ENCODE measurements at places on chromosomes 11 and 22.
A peak's percentile ranks its signal among the peaks of the same experiment; 100 is the strongest.

DNA sequence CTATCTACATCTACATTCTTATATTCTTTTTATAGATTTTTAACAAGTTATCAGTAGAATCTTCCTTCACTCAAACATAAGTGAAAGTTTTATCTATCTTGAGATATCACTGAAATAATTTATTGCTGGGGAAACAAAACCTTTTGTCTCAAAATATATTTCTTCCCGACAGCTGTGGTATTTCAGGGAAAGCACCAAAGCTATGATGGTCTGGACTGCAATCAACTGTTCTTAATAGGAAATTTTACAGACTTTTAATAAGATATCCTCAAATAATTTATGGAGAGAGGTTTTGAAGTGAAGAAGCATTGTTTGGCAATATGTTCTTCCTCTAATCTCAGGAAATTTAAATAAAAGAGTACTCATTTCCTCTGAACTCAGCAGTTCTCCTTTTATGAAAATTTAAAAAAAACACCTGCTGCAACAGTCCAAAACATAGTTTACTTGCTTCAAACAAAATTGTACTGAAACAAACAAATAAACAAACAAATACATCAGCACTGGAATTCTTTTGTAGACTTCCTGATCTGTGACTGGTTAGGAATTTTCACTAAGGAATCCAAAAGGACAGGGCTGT lies 33.9 kb upstream of the EIF3M start:
- no peak for DNase-seq

- no peak for DNase-seq
Observed at GRCh38 chr11:126334659-126335462, 20.6 kb upstream of the ST3GAL4 start.

DNA sequence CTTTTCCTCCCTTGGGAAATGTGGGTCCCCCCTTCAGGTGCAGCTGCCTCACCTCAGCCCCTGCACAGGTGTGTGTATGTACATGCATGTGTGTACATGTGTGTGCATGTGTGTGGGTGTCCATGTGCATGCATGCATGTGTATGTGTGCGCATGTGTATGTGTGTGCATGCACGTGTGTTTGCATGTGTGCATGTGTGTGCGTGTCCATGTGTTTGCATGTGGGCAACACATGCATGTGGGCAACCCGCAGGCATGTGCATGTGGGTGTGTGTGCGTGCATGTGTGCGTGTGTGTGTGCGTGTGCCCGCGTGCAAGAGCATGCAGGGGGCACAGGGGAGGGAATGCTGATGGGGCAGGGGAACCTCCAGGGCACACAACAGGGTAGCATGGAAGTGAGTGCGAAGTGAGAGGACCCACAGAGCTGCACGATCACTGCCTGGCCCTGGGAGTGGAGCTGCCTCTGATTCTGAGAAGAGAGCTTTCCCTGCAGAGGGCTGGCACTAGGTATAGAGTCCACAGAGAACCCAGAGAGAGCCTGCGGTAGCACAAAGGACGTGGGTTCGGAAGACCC lies 14.6 kb upstream of the BAIAP2L2 start:
- no peak for DNase-seq

GRCh38 chr11:33959855-33960400 lies 68.1 kb upstream of the LMO2 start:
- no peak for DNase-seq

DNA sequence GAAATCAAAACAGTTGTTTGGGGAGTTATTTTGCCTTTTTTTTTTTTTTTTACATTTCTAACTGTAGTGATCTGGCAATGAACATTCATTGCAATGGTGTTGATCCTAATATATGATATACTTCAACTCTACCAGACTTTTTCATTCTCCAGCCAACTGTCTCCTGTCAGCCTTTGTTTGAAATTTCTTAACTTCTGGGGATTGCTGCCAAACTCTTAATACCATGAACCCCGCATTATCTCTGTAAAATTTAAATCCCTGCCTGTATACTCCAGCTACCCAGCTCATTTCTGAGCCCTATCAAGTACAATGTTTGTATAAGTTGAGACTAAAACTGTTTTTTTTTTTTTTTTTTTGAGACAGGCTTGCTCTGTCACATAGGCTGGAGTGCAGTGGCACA lies 280.7 kb downstream of the TTC28 start:
- no peak for DNase-seq

- no peak for DNase-seq
Observed at GRCh38 chr22:30830907-30831306, 136.2 kb downstream of the OSBP2 start.

- peak; percentile 87 for DNase-seq
Observed at GRCh38 chr11:83521647-83522596, 235.8 kb upstream of the CCDC90B start.

GRCh38 chr11:61193596-61193995 lies 9.7 kb upstream of the PGA3 start:
- no peak for DNase-seq

DNA sequence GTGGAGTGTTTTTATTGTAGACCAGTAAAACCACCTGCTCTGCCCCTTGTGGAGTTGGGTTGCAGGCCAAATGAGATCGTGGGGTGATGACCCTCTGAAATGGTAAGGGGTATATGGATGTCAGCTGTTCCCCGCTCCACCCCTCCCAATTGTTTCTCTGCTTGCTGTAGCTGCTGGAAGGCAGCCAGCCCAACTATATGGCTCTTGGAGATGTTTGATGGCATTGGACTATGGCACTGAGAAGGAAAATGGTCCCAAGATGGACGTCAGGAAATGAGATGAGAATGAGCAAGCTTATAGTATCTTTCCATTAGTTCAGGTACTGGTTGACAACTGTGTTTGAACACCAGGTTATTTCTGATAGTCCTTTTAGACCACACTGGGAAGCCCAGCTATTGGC lies 94.8 kb upstream of the SORL1-AS1 start:
- no peak for DNase-seq

GRCh38 chr11:127369356-127369755 lies 368.8 kb upstream of the KIRREL3 start:
- no peak for DNase-seq

GRCh38 chr11:72751116-72752087 lies 806 bp downstream of the ARAP1 start:
- peak; percentile 81 for DNase-seq

DNA sequence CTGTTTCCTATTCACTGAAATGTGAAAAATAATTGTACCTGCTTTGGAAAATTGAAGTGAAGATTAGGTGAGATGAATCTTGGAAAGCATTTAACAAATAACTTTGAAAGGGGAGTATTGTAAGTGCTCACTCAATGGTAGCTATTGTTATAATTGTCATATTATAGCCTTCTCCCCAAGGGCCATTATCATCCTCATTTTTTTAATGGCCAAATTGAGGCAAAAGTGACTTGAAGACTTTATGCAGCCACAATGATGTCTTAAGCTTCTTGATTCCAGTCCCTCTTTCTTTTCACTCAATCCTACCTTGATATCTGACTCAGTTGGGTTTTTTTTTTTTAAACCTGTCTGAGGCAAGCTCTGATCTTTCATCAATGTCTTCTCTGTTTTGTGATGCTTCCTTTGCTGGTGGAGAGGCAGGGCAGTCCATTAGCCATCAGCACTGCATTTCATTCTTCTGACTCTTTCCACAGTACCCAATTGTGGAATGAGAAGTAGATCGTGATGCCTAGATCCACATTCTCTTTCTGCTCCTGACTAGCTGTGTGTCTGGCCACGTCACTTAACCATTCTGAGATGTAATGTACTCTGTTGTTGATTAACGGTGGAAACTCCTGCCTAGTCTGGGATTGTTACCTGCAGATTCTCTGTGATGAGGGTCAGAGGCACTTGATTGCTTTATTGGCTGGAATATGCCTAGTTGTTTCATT lies 101.4 kb downstream of the DBX1 start:
- no peak for DNase-seq

- DNase-seq: no peak
Observed at GRCh38 chr11:57432714-57433163, 5.8 kb upstream of the SLC43A3 start.

GRCh38 chr11:66328302-66329144 lies 7.7 kb downstream of the RIN1 start:
- DNase-seq: no peak

- DNase-seq: no peak
Observed at GRCh38 chr11:61477126-61477525, 31.4 kb upstream of the LRRC10B start.

GRCh38 chr11:27462543-27462942 lies 10.0 kb downstream of the LGR4 start:
- no peak for DNase-seq

GRCh38 chr11:112617977-112618826 lies 343.0 kb upstream of the NCAM1 start:
- no peak for DNase-seq

DNA sequence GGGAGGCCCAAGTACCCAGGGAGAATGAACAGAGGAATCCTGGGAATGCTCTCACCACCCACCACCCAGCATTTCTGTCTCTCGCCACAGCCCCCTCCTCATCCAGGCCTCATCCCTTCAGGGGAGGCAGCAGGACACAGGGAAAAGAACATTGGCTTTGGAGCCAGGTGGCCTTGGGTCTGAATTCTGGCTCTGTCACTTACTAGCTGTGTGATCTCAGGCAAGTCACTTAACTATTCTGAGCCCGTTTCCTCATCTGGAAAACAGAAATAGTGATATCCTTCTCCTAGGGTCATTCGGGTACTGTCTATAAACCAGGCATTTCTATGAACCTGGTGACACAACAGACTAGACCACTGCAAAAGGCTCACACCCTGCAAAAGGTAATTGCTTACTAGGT lies 22.1 kb downstream of the CHRDL2 start:
- DNase-seq: no peak

GRCh38 chr22:49576241-49577141 lies 251.2 kb downstream of the BRD1 start:
- no peak for DNase-seq

- no peak for DNase-seq
Observed at GRCh38 chr11:37929100-37929653, 1331.1 kb upstream of the RAG2 start.

DNA sequence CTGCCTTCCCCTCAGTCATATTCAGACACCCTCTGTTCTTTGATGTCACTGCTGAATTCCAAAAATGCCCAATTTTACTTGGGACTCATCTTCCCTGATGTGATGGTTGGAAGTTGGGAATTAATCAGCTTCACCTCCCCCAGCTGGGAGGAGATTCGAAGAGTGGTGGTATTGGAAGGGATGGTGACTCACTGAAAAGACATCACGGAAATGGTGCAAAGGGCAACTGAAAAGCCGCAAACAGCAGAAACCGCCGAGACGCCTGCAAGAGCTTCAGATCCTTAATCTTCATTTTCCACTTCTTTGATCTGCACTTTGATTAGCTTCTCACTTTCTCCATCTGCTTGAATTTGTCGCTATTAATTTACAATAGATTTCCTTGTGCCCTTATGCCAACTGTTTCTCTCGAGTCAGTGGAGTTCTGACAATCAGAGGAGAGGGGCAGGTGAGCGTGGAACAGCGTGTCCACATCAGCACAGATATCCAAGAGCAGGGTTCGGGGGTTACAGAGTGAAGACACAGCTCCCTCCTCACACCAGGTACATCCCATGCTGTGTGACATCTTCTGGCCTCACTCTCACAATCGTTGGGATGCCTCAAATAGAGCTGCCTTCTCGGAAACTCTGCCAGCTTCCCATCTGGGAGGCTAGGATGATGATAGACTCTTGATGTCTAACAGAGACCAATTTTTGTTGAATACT lies 325.4 kb downstream of the BRD1 start:
- no peak for DNase-seq

DNA sequence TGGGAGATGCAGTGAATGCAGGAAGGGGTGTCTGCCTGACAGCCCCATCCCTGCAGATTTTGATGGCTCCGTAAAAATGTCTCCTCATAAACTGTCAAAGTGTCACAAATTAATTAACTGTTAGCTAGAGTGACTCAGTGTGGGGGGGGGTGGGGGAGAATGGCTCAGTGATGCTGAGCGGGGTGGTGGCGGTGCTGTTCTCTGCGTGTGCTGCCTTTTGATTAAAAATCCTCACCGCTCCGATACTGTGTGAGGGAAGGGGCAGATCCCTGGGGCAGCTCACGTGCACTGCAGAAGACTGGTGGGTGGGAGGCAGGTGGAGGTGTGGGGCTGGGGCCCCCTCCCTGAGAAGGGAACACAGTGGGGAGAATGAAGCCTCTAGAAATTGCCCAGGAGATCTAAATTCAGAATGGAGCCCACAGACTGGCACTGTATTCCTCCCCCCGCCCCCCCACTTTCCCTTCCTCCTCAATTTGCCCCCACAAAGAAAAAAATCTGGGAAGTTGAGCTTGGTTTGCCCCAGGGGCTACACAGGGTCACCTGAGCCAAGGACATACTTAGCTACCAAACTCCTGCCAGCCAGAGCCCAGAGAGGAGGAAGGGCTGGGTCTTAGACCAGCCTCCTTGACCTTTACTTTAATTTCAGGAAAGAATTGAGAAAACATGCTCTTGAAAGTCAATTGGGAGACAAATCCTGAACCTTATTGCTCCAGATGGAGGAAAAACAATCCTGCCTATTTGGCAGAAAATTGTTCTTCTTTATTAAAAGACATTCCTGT lies 39.8 kb downstream of the DRD2 start:
- DNase-seq: no peak

DNA sequence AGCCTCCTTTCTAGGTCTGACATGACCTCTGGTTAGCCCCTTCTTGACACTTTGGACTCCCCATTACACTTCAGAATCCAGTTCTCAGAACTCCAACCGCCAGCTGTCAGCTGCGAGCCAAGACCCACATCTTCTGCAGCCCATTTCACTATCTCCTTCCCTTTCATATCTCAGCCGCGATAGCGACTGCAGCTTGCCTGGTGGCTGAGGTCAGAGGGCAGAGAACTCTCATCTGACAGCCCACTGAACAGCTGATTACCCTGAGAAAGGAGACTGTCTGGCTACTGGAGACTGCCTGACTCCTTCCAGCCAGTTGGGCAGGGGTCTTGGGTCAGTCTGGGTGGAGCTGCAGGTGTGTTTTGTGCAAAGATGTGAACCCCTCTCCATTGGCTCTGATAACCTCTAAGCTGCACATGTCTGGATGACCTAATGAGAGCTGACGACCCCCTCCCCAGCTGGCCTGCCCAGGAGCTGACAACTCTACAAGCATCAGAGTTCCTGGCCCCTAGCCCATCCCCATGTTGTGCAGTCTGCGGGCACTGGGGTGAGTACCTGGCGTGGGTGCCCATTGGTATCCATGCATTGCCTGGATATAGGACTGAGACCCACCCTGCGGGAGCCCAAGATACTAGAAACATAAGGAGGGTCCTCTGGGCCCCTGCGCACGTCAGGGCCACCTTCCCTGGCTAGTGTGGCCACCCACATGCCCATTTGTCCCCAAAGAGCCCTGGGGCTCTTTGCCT lies 1.1 kb downstream of the CHRM1 start:
- no peak for DNase-seq

GRCh38 chr11:9831122-9831521 lies 167.2 kb downstream of the SWAP70 start:
- DNase-seq: no peak

- no peak for DNase-seq
Observed at GRCh38 chr11:119185981-119186634, 833 bp downstream of the NHERF4 start.

- no peak for DNase-seq
Observed at GRCh38 chr11:1087961-1088926, 13.6 kb downstream of the MUC2 start.

- no peak for DNase-seq
Observed at GRCh38 chr22:22928666-22929380, 41.2 kb downstream of the IGLL5 start.

- DNase-seq: no peak
Observed at GRCh38 chr11:6353367-6353987, 33.2 kb upstream of the CAVIN3 start.

- DNase-seq: no peak
Observed at GRCh38 chr11:120563703-120564572, 52.4 kb downstream of the GRIK4 start.

Data from NCI-H187 treated with DMSO at 0.1 percent for 48 hours (cell line).